Amniotic stem cell (primary cell): ENCODE measurements at places on chromosomes 5 and 9.

DNA sequence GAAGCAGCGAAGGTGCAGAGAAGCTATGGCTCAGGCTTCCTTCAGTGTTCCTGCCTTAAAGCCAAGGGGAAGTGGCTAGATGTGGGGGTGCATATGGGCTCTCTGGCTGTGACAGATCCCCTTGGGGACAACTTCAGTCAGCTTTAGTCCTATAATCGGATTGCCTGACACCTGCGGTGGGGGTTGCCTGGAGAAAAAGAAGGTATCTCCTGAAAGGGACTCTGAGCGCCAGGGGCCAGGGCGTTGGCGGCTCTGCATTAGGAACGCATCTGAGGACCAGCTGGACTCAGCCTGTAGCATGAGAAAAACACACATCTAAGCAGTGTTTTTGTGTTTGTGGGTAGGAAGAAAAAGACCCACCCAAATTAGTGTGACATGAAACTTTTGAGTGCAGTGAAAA, 84.3 kb upstream of the OTULINL start:
- DNase-seq = no peak

- DNase-seq = no peak
These were observed 99.6 kb downstream of the SLCO4C1 start for GRCh38 chr5:102196481-102196880.

DNA sequence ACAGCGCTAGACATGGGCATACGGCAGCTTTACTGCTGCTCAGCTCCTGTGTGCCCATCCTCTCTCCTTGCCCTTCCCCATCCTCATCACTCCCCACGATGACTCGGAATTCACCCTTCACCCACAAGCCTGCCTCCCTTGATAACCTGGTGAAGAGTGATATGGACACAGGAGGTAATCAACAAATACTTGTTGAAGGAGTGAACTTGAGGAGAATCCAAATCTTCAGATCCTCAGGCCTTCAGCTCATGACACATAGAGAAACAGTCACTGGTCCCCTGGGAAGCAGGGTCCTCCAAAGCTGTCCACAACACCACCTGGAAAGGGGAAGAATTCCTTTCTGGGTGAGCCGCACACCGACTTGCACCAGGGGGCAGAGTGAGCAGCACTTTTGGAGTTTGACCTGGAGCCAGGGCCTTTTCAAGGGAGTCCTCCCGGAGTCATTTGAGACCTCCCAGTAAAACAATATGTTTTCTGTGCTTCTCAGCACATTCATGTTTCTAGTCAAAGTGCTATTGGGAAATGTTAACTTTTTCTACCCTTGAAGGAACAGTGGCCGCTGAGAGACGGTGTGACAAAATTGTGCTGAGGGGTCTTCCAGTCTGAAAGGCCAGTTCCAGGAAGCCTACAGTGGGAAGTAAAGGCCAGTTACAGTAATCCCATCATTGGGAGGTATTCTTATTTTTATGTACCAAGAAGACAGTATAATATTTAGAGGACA, 332.3 kb downstream of the CWC27 start:
- no peak for DNase-seq

- DNase-seq = no peak
These were observed 14.7 kb upstream of the SLC9A3 start for GRCh38 chr5:538801-539468.

- DNase-seq = no peak
These were observed 191.4 kb downstream of the MAN2A1 start for GRCh38 chr5:109880907-109881685.

- DNase-seq = no peak
These were observed 55.8 kb downstream of the ZNF354C start for GRCh38 chr5:179115845-179116524.

DNA sequence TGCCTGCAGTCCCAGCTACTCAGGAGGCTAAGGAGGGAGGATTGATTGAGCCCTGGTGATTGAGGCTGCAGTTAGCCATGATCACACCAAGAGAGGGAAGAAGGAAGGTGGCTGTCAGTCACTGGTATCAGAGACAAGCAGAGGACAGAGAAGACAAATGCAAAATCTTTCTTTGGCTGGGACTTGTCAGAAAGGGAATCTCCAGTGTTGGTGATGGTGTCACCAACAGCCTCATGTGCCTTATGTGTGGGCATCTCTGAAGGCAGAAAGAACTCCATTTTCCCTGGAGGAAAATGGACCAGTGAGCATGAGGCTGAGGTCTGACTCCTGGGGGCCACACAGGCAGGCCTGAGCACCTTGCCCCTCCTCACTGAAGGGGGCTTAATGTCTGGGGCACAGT, 12.1 kb upstream of the RNF183 start:
- DNase-seq = no peak

GRCh38 chr9:98488571-98489312, 220.0 kb downstream of the GABBR2 start:
- DNase-seq = peak; percentile 93

DNA sequence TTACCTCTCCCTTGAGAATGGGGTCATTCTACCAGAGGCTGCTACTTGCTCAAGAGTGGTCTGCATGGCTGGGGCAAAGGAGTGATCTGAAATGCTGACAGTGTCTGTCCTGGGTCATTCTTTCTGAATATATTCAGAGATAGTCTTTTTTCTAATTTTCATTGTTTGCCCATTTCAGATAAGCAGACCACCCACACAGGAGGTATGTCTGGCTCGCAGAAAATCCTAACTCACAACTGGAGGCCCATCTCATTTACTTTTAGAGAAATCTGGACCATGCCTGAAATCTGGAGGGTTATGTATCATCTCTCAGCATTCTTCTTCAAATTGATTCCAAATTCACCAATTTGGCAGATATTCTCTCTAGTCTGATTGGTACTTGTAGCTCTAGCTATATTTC, 227.6 kb downstream of the SEC61B start:
- no peak for DNase-seq

- DNase-seq = no peak
These were observed at the start of gene SHISAL2B for GRCh38 chr5:64690417-64691151. Gene SHISAL2B (plus strand): TSS chr5:64690503. CDS start chr5:64690624, 121 bp downstream.

DNA sequence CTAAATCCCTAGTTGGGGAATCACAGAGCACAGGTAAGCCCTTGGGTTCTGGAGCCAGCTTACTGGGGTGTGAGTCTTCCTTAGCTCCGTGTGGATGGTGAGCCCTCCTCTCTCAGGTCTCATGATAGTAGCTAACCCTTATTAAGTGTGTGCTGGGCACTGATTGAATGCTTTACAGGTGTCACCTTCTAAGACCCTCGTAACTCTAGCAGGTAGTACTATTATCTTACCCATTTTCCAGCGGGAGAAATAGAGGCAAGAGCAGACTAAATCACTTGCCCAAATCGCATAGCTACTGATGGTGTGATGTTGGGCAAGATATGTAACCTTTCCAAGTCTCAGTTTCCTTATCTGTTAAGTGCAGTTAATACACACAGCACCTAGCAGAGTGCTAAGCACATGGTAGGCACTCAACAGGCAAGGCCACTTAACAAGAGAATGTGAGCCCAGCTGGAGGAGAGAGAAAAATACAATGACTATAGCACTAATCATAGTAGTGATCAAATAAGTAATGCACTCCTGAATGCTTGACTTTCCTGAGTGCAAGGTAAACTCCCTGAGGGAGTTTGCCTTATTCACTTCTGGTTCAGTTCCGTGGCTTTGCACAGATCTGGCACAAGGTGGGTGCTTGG, at the start of gene DCANP1:
DCANP1 (minus strand) TSS at position 51 of the 632 bp plus-strand sequence. CDS start 240 bp downstream, outside the sequence.
- no peak for DNase-seq

DNA sequence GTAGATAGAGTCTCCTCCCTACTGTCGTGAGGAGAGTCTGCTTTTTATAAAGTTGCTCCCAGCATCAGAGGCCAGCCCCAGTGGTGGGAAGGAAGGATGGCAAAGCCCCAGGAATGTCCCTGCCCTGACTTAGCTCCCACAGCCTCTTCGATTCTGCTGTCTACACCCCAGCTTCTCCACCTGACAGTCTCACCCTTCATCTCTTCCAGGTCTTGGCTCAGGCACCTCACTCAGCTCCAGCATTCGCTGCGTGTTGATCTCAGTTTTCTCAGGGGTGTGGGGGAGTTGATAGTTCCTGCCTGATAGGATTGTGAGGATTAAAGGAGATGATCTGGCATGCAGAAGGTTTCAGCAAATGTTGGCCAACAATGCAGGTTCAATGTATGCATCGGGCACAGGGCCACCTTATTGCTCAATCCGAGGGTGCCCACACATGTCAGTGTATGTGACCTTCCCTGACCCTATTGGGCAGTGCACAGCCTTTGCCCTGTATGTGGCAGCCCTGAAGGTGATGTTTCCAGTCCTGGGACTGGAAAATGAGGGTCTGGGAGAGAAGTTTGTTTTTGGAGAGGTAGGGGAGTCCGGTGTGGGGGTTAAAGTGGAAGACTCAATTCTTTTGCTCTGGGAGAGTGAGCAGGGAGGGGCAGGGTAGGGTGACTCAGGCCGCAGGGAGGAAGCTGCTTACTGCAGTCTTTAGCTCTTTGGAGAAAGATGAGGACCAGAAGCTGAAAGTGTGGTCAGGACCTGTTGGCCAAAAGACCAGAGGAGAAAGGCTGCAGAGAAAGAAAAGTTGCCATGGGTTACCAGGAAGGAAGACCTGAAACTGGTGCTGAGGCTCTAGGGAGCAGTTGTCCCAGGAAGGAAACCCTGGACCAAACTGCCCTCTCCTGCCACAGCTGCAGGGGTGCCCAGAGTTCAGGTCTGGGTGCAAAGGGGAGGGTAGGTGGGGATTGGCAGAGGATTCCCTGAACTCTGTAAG, 153.2 kb downstream of the MACROH2A1 start:
- no peak for DNase-seq
